Hypothalamus (tissue), 51 donors: ENCODE measurements at places on chromosomes 12 and 14.

DNA sequence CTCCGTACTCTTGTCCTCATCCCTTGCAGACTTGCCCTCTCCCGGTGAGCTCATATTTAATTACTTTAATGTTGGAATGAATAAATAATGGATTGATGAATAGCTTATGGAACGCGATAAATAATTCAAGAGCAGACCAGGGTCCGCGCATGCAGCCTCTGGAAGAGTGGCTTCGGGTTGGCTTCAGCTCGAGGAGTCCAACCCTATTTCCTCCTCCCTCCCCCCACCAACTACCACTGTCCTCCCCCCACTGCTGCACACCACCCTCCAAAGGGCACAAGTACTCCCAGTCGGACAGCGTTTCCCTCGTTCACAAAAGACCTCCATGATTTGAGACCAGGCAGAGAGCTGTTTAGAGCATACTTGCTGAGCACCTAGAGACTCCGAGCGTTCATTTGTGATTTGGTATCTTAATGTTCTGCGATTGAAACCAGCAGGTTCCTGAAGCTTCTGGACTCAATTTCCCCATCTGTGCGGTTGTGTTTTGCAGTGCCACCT is 647 bp upstream of the SIX1 start:
- no peak for DNase-seq

DNA sequence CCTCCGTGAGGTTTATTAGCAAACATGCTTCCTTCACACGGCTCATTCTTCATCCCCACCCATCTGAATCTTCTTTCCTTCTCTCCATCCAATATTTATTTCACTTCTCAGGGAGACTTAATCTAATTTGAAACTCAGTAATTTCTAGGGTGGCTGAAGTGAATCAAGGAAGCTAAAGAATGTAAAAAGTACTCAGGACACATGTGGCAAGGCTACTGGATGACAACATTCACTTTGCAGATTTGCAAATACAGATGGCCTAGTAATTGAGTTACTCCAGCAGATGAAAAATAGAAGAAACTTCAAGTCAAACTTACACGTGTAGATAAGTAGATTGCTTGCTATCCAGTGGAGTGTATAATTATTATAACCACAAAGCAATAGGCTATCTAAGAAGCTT is 15.4 kb upstream of the BEST3 start:
- no peak for DNase-seq

DNA sequence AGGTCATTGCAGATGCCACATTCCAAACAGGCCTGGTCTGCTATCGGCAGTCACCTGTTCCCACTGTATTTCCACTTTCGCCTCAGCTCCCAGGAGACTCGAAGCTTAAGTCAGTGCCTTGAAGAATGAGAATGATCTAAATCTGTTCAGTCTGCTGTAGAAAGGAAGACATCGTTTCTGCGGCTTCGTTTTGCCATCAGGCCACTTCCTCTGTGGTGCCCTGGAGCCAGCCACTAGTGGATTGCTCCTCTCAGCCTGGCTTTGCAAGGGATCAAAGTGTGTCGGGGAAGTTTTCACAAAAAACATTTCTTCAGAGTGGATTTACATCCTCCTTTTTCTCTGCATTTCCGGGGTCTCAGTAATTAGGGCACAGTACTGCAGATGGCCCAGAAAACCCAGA is 66.7 kb downstream of the AACS start:
- no peak for DNase-seq

DNA sequence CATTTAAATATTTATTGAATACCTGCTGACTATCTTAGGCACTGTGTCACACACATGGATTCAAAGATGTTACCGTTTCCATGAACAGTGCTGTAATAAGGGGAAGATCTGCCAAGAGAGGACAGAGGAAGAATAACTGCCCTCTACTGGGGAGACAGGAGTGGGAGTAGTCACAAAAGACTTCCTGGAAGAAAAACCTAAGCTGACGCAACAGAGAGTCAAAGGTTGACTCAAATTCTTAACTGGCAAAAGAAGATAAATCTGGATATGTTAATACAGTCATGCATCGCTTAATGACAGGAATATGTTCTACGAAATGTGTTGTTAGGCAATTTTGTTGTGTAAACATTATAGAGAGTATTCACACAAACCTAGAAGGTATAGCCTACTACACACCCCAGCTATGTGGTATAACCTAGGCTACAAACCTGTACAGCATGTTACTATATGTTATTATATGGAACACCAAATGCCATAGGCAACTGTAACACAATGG is 51.5 kb downstream of the DCAF5 start:
- no peak for DNase-seq

DNA sequence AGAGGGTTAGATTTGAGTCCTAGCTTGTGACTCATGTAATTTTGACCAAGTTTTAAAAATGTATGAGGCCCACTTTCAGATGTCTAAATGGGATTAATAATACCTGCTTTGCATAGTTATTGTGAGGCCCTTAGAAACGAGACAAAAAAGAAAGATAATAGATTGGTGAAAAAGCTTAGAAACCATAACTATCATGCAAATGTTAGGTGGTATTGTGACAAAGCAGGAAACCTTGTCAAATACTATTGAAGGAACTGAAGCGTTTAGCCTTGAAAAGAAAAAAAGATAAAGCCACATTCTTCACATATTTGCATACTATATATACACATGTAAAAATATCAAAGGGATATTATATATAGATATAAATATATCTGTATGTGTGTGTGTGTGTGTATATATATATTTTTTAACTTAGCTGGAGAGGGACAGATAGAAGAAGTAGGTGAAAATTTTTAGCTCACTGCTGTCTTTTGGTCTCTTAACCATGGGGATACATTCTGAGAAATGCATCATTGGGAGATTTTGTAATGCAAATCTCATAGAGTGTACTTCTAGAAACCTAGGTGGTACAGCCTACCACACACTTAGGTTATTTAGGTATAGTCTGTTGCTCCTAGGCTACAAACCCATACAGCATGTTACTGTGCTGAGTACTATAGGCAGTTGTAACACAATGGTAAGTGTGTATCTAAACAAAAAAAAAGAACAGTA is 270.3 kb downstream of the CCDC91 start:
- no peak for DNase-seq

DNA sequence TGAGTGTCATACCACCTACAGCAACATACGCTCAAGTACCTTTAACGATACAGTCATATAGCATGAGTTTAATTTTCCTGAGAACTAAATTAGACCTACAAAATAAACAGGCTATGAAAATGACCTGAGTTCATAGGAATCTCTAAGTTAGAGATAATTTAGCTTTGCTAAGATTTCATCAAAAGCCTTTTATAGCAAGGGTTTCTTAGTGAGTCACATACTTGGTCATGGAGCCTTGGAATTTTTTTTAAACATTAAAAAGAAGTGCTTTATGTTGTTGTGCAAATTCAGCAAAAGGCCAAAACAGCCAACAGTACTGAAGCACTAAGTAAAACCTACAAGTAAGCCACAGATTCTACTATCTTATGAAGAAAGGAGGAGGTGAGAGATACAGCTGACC is 93.6 kb upstream of the FERMT2 start:
- no peak for DNase-seq

DNA sequence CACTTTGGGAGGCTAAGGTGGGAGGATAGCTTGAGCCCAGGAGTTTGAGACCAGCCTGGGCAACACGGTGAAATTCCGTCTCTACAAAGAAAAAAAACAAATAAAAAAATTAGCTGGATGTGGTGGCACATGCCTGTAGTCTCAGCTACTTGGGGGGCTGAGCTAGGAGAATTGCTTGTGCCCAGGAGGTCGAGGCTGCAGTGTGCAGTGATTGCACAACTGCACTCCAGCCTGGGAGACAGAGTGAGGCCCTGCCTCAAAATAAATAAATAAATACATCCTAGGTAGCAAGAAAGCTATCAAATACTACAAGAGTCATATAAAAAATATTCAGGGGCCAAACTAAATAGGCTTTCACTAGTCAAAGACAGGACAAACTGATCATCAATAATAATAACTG is 6.2 kb downstream of the KLHL28 start:
- no peak for DNase-seq

- DNase-seq: no peak
Observed at GRCh38 chr12:67716817-67717216, 68.3 kb downstream of the DYRK2 start.

GRCh38 chr14:34857689-34858449 is 17.3 kb downstream of the BAZ1A start:
- no peak for DNase-seq

DNA sequence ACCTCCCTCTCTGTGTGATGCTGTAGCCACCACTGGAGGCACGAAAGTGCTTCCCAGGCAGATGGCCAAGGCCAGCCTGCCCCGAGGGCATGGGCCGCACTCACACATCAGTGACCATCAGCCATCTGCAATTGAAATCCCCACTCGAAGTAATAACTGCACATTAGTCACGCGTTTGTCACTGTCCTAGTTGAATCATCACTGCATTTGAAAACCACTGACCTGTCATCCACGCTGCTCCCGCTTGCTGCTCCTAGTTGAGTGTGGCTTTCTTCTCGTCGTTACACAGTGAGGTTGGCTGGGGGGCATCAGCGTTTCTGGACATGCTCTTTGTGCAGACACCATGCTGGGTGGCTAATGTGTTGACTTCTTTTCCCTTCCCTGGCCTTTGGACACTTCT is 176.1 kb downstream of the ADGRD1 start:
- no peak for DNase-seq

GRCh38 chr14:98062083-98062482 is 1209.9 kb downstream of the BCL11B start:
- no peak for DNase-seq

GRCh38 chr12:94872971-94873733 is 130.3 kb downstream of the NDUFA12 start:
- DNase-seq: no peak

DNA sequence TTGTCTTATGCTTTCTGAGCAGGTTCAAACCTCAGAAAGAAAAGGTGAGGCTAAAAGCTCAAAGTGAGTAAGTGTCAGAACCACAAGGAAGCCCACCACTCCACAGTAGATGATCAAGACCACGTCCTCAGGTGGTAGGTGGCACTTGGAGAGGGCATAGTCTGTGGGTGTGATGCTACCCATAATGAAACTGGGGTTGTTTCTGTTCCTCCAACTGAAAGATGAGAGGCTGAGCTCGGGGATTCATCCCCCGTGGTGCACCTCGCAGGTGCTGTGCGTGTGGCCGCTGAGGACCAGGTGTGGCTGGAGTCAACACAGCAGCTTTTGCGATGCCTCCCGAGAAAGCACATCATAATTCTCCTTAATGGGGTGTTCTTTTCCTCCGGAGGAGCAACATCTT is 285.7 kb downstream of the TTC8 start:
- DNase-seq: no peak

- no peak for DNase-seq
Observed at GRCh38 chr14:89171168-89171567, 245.9 kb downstream of the FOXN3 start.

- no peak for DNase-seq
Observed at GRCh38 chr12:129064209-129064855, 211.1 kb downstream of the GLT1D1 start.
